ENCODE measurements at places on chromosomes 11 and 22. TPM values are rescaled to one million over a fixed set of nuclear protein-coding genes. Genes with fewer than 3 reads are reported as not detected.

PITPNM1 gene
- 24.0 TPM for total RNA-seq

ANKRD49 gene
- total RNA-seq: 13.7 TPM

BAIAP2L2 gene
- 3.2 TPM for total RNA-seq

NXPE1 gene
- not detected for total RNA-seq

DEUP1 gene
- not detected for total RNA-seq

GRCh38 chr11:11966826-11967668, 41.4 kb downstream of the DKK3 start:
- peak; percentile 30 for DNase-seq

GRCh38 chr11:13596611-13597326, 71.7 kb upstream of the FAR1 start:
- no peak for DNase-seq

DNA sequence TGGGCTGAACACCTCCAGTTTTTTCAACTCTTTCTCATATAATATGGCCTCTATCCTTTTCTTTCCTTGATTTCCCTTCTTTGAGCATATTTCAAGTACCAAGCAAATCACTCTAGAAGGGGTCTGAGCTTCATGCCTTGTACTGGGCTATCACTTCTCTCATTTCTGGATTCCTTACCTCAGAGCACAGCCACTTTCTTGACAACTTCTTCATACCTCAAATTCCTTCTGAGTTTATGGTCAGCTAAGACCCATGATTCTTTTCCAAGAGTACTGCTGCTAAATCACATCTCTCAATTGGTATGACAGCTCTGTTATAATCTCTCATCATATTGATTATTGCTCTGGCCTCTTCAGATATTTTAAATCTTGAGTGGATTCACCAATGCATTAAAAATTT, 224.8 kb upstream of the ZBED5 start:
- no peak for DNase-seq

- no peak for DNase-seq
These were observed 1.0 kb downstream of the LYVE1 start for GRCh38 chr11:10567446-10567845.

DNA sequence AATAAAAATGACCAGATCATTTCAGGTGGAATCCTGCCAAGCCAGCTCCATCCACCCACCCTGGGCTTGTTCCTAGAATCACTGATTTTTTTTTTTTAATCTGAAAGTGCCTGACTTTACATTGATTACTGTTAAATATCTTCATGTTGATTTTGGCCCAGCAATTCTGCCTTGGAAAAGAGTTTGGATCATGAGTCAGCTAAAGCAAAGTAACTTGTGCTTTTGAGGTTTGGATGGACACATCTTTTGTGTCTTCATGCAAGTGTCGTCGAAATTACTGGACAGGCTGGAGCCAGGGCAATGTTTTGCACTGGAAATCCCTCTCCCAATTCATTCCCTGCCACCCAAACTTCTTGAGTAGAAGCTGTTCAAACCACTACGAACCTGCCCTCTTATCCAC, 164.0 kb upstream of the SYT13 start:
- peak; percentile 77 for DNase-seq

DNA sequence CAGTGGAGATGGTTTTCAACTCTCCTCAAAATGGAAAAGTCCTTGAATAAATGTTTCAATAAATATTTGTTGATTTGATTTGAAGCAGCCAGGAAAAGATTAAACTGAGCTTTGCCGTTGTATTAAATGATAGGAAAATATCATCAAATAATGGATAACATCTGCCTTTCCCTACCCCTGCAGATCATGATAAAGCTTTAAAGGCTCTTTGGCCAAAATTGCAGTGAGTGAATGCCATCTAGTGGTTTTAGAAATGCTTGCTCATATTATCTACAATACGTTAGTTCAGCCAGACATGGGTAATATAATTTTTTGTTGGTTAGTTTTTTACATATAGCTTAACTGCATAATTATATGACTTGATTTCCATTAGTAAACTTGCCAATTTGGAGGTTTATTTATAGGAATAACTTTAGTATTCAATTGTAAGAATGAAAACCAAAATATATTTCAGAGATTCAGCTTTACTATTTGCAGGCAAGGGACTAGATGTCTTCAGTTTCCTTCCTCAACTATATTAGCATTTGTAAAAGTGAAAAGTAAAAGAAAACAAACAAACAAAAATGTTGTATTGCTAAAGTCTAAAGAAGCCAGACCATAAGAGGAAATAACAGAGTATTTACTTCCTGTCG, 159.2 kb downstream of the MSANTD4 start:
- peak; percentile 76 for DNase-seq

DNA sequence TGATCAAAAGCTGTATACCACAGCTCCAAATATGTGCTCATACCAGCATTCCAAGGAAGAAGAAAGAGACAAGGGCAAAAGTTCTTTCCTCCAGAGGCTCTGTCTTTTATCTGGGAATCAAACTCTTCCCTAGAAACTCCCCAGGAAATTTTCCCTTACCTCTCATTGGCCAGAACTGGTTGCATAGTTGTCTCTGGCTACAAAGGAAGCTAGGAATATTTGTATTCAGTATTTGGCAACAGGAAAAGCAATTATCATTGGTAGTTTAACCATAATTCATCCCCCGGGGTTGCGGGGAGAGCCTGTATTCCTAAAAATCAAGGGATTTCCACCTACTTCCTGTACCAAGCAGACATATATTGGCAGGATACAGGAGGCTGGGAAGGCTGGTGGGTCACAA, 10.5 kb upstream of the ZFTA start:
- no peak for DNase-seq

DNA sequence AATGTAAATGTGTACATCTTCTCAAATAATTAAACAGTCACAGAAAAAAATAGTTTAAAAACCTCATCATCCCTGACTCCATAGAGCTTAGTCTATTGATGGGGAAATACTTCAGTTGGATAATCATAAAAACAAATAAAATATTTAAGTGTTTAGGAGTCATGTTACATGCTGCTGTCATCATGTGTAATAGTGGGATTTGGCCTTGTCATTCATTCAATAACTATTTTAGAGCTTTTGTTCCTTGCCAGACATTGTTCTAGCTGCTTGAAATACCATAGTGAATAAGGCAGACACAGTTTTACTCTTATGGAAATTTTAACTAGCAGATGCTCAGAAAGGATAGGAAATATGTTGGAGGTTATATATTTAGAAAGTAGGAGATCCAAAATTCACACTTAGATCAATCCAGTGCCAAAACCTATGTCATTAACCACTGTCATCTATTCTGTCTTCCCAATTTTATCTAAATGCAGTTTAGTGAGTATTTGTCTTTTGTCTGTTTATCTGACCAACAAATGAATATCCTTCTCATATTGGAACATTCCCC, 324.7 kb downstream of the CASP12 start:
- peak; percentile 55 for DNase-seq

DNA sequence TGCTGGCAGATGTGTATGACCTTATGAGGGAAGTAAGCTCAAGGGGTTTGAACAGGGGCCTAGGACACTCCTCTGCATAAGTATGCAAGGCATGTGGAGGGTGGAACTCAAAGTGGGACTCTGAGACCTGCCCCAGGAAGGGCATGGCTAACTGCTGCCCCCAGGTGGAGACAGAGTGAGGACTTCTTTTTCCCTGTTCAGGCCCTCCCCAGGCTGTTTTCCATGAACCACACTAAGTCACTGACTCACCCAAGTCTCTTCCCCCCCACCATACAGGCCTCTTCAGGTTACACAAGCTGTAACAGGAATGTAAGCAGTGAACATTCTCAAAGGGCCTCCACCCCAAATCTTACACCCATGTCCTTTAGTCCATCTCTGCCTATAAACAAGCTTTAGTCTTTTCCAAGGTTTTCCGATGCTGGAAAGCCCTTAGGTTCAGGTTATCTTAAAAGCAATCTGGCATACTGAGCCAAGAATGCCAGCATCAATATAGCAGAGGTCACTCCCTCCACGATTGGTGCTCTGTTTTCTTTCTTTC, 13.1 kb downstream of the EEF1G start:
- DNase-seq: peak; percentile 99

DNA sequence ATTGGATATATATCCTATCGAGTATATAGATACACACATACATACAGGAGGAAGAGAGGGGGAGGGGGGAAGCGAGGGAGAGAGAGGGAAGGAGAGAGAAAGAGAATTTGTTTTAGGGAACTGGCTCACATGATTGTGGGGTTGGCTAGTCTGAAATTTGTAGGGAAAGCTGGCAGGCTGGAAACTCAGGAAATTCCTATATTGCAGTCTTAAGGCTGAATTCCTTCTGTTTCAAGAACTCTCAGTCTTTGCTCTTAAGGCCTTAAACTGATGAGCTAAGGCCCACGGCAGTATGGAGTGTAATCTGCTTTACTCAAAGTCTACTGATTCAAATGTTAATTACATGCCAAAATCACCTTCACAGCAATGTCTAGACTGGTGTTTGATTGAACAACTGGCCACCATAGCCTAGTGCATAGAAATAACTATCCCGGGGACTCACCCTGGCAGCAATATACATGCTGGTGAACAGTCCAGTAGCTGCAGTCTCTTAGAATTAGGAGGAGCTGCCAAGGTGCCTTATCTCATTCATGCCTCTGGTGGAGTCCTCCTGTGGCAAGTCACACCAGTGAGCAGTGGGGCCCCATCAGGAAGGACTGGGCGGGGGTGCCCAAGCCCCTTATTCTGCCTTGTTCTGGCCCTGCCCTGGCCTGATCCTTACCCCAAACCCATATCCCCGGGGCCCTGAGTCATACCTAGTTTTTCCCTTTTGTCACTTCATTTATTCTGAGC, 59.7 kb upstream of the AMPD3 start:
- peak; percentile 78 for DNase-seq

Data from fibroblast of the aortic adventitia (primary cell).